Vagina (tissue), 2 donors: ENCODE measurements at places on chromosomes 6 and 20.

DNA sequence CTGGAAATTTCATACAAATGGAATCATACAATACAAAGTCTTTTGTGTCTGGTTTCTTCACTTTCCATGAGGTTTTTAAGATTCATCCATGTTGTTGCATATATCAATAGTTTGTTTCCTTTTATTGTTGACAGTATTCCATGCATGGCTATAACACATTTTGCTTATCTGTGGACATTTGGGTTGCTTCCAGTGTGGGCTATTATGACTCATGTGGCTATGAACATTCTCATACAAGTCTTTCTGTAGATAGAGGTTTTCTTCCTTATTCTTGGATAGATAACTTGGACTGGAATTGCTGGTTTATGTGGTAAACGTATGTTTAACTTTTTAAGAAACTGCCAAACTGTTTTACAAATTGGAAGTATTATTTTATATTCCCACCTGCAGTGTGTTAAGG lies 30.0 kb upstream of the KIF6 start:
- no peak for DNase-seq

DNA sequence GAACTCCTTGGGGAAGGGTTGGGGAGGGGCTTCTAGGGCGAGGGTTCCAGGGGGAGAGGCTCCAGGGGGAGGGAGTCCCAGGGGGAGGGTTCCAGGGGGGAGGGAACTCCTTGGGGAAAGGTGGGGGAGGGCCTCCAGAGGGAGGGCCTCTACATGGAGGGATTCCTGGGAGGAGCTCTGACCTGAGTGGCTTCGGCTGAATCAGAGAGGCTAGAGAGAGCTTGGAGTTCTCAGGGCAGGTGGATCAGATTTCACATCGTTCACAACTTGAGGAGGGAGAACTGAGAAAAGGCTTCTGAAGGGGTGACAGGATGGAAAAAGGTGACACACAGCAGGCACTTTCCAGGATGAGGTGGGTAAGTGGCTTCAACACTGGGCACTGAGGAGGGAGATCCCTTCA lies 49.1 kb downstream of the DAAM2 start:
- DNase-seq: no peak

GRCh38 chr6:100880149-100880852 lies 828 bp downstream of the ASCC3 start:
- no peak for DNase-seq

- DNase-seq: no peak
Observed at GRCh38 chr6:141539617-141540016, 593.1 kb upstream of the GJE1 start.

DNA sequence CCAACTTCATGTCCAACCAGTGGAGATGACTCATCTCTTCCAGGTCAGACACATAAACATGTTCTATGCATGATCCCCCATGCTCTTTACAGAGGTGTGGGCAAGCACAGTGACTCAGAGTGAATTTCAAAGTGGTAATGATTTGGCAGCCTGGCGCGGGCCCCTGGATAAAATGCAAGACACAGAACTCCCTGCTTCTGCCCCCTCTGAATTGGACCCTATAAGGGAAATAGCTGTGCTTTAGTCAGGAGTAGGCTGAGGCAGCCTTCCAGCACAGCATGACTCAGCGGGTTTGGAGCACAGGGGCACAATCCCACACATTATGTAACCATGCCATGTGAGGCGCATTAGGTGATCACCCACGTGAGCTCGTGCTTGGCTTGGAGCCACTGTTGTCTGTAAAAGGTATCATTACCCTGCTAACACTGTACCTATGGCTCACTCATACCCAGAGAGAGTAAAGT lies 127.4 kb downstream of the C6orf118 start:
- no peak for DNase-seq

DNA sequence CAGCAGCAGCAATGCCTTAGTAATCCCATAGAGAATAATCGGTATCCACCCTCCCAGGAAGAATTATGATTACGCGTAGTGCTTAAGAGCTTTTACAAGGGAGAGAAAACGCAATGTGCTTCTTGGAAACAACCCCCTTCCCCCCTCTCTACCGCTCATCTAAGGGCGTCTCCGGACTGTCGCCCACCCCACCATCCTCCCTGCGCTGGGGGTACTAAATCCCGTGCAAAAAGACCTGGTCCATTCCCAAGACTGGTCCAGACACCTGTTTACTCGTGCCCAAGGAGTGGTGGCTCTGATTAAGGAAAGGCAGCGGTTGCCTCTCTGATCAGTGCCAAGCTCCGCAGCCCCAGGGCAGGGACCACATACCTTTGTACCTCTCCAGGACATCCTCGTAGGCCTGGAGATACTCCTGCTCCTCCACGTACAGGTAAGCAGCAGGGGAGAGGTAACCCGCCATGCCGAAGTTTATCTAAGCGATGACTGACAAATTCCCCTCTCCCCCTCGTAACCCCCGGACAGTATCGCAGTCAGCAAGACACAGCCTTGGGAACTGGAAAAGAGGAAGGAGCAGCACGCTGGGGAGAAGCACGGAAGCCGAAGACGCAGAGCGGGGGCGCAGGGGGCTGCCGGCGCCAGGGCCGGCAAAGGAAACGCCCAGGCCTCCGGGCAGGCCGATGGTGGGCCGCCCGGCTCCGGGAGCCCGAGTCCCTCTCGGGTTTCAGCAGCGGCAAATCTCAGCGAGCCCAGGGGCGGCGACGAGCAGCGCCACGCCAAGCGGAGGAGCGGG lies 112.0 kb upstream of the BEND6 start:
- no peak for DNase-seq

DNA sequence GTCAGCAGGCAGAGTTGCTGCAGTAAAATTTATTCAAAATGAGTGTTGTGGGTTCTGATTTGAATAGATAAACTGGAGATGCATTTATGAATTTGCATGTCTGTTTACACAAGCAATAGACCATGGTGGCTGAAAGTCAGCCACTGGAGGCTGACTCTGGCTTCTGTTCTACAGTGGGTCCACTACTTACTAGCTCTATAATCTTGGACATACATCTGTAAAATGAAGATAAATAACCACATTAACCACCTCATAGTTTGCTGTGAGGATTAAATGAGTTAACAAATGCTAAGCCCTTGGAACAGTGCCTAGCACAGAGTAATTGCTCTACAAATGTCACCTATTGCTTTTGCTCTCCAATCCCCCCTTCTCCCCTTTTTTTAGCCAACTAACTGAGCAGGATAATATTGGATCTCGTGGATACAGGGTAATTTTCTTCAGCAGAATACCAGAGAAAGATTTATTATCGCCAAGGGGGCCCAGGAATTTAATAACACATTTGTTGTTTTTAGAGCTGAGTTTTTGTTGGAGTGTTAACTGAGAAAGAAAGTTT lies 1.4 kb upstream of the PM20D2 start:
- no peak for DNase-seq

DNA sequence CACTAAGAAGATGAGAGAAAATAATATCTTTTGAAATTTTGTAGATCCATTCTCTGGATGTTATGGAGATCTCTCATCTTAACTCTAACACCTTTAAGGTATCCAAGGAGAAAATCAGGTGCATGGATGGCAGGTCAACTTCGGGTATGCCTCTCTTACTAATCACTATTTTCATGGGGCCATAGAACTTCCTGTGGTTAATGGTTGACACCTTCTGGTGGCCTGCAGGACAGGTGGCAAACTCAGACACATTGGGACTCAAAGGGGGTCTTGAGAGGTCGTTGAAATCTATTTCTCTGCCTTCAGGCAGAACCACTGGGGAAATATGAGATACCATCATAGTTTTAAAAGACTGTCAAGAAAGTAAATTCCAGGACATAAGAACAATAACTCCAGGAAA lies 76.5 kb downstream of the ADAT2 start:
- no peak for DNase-seq

DNA sequence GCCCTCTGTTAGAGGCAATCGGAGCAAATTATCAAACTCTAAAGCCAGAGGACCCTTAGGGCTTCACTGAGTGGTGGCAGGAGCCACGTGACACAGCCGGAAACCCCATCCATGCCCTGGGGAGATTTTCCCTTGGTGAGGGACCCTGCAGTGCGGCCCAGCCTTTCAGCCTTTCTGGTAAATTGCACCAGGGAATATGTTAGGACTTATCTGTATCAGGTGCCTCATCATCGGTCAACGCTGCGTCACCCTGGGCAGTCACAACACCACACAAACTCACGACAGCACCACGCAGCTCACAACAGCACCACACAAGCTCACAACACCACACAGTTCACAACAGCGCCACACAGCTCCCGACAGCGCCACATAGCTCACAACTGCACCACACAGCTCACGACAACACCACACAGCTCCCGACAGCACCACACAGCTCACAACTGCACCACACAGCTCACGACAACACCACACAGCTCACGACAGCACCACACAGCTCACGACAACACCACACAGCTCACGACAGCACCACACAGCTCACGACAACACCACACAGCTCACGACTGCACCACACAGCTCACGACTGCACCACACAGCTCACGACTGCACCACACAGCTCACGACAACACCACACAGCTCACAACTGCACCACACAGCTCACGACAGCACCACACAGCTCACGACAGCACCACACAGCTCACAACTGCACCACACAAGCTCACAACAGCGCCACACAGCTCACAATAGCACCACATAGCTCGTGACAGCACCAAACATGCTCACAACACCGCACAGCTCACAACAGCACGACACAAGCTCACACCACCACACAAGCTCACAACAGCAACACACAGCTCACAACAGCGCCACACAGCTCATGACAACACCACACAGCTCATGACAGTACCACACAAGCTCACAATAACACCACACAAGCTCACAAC lies 199.0 kb downstream of the DLL1 start:
- no peak for DNase-seq

GRCh38 chr20:51533291-51534172 lies 9.0 kb downstream of the NFATC2 start:
- no peak for DNase-seq

- DNase-seq: no peak
Observed at GRCh38 chr6:3230900-3231246, 3.4 kb upstream of the TUBB2B start.

GRCh38 chr6:95543798-95544197 lies 33.5 kb upstream of the MANEA start:
- DNase-seq: no peak

DNA sequence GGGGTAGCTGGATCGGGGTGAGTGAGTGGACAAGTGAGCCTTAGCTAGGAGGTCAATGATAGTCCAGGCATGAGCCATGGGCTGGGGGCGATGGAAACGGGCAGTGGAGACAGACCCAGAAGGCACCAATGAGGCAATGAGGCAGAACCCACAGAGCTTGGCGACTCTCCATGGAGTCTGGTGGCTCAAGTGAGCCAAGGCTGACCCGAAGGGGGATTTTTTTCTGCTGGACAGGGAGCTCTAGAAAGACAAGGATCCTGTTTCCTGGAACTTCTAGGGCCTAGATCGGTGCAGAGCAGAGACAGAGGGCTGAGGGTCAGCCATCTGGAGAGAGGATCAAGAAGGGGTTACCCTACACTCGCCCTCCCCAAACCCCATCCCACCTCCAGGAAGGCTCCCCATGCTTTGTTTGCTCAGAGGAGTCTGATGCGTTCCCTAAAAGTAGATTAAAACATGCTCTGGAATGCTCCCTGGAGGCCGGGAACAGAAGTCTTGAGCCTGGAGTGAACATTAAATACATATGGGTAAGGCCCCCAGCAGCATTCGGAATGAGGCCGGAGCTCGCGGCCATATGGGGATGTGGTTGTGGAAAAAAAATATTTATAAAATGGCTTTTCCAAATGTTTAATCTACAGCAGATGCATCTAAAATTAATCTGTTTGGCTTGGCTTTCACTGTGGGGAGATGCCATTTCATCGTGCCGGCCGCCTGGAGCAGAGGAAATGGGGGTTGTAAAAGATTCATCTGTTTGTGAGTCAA lies 237.8 kb upstream of the PMEPA1 start:
- no peak for DNase-seq

- DNase-seq: no peak
Observed at GRCh38 chr6:147530132-147531060, 21.9 kb downstream of the SAMD5 start.

- no peak for DNase-seq
Observed at GRCh38 chr6:117072781-117073180, 192.6 kb upstream of the VGLL2 start.

DNA sequence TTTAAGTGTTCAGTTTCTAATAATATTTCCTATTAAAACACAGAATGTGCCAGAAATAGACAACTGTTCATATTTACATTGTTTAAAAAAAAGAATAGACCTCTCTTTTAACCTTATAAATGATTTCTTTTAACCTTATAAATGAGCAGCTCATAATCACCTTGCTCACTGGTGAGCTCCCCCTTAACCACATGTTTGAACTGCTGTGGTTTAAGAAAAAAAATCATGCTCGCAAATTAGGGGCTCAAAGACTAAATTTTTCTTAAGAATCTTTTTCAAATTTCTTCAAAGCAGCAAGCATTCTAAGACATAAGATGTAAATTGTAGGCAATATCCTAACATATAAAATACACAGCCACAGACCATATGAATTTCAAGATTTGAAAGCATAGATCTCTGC lies 32.8 kb downstream of the FAM8A1 start:
- DNase-seq: no peak

GRCh38 chr6:168332020-168332419 lies 12.4 kb upstream of the DACT2 start:
- no peak for DNase-seq

GRCh38 chr6:90414352-90414751 lies 117.7 kb upstream of the BACH2 start:
- no peak for DNase-seq

GRCh38 chr20:59152559-59153354 lies 10.9 kb upstream of the ZNF831 start:
- DNase-seq: no peak
